OCI-LY7 (cell line): ENCODE measurements at places on chromosomes 12 and 14.

- DNase-seq = no peak
These were observed 77.0 kb downstream of the STON2 start for GRCh38 chr14:81323093-81323492.

DNA sequence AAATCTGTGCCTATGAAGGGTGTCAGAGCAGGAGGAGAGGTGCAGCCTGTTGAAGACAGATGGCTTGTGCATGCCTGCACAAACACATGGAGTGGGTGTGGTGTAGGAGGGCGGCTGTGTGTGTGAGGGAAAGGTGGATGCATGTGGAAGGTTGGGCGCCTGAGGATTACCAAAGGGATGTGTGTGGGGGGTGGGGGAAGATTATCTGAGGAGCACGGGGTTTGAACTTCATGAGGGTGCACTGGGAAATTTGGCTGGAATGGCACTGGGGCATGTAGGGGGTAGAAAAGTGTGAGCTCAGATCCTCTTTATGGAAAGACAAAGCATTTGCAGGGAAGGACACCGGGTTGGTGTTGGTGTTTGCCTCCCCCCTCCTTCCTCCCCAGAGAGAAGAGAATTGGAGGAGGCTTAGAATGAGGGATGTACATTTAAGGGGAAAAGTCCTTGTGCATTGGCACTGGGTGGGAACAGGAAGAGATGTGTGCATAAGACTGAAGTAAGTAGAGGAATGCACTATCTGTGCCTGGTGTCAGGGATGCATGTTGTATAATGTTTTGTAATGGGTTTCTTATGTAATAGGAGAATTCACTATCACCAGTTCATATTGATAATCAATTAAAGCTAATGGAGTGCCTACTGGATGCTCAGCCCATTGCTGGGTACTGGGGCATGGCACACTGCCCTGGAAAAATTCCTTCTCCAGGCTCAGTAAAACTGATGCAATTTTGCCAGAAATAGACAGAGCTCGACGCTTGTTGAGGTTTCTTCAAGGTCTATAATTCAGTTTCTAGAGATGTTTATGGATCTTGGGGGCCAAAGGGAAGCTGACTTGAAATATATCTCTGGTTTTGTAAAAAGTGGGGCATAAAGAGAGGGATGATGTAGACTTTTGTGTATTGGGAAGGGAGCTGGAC is 3.0 kb downstream of the NTF3 start:
- no peak for DNase-seq

GRCh38 chr12:4891866-4892265 is 17.8 kb upstream of the KCNA1 start:
- no peak for DNase-seq

DNA sequence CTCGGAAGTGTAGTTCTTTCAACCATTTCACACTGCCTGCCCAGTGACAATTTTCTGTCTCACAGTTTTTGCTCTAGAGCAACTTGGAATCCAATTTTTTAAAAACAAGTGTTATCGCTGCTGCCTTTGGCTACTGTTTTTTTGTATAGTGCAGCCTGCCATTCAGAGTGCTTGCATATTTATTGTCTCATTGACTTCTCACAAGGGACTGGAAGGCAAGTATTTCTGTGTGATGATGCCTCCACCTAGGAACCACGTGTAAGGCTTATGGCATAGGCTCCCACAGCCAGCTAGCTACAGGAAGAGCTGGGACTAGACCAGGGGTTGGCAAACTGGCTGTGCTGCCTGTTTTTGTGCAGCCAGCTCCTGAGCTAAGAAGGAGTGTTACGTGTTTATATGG is 903 bp downstream of the PARPBP start:
- peak; percentile 51 for DNase-seq

DNA sequence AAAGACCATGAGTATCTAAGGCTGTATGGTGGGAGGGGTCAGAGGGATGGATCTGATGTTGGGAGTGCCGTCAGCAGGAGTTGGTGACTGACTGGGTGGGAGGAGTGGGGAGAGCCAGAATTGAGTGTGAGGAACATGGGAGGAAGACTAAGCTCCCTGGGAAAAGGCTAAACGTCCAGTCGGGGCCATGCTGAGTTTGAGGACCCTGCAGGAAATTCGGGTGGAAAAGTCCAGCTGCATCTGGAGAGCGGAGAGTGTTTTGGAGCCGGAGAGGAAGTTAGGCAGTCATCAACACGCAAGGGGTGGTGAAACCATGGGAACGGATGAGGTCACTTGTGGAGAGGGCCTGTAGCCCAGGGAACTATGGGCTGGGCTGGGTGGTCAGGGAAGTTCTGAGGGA is 60.9 kb downstream of the ELK3 start:
- DNase-seq = no peak

DNA sequence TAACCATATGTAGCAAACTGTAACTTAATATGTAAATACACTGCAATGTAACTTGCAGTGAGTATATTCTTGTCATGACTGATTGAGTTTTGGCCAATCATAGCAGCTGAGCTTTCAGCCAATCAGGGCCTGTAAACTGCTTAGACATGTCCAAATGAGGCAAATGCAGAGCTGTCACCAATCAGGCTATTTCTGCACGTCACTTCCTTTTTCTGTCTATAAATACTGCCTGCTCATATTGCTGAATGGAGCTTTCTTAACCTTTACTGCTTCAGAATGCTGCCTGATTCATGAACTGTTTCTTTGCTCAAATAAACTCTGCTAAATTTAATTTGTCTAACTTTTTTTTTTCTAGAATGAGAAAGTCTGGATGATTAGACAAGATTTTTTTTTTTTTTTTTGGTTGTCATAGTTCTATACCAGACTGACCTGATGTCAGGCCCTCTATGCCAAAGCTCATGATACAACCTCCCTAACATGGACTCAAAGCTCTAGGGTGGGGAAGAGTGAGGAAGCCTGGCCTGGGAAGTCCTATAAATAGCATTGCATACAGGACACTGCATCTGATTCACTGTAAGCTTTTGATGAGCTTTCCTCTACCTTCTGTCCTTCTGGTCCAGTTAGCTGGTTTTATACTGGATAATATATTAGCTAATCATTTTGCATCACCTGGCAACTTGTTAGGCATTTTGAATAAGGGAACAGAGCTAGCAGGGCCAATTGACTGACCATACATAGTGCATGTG is 12.0 kb downstream of the MGP start:
- peak; percentile 48 for DNase-seq

GRCh38 chr12:104122298-104122697 is 15.7 kb downstream of the NFYB start:
- DNase-seq = no peak

GRCh38 chr14:52013984-52014600 is 24.7 kb downstream of the RTRAF start:
- DNase-seq = peak; percentile 15

- peak; percentile 7 for DNase-seq
These were observed 54.7 kb upstream of the FKBP4 start for GRCh38 chr12:2739832-2740641.

- DNase-seq = no peak
These were observed 131.1 kb downstream of the PRKCH start for GRCh38 chr14:61452452-61452851.

DNA sequence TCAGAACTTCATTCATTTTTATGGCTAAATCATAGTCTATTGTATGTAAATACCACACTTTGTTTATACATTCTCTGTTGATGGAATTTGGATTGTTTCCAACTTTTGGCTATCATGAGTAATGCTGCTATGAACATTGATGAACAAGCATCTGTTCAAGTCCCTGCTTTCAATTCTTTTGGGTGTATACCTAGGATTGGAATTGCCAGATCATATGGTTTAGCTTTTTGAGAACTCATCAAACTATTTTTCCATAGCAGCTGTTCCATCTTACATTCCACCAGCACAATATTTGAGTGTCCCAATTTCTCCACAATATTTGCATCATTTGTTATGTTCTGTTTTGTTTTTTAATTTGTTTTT is 52.3 kb upstream of the CCND2 start:
- no peak for DNase-seq

DNA sequence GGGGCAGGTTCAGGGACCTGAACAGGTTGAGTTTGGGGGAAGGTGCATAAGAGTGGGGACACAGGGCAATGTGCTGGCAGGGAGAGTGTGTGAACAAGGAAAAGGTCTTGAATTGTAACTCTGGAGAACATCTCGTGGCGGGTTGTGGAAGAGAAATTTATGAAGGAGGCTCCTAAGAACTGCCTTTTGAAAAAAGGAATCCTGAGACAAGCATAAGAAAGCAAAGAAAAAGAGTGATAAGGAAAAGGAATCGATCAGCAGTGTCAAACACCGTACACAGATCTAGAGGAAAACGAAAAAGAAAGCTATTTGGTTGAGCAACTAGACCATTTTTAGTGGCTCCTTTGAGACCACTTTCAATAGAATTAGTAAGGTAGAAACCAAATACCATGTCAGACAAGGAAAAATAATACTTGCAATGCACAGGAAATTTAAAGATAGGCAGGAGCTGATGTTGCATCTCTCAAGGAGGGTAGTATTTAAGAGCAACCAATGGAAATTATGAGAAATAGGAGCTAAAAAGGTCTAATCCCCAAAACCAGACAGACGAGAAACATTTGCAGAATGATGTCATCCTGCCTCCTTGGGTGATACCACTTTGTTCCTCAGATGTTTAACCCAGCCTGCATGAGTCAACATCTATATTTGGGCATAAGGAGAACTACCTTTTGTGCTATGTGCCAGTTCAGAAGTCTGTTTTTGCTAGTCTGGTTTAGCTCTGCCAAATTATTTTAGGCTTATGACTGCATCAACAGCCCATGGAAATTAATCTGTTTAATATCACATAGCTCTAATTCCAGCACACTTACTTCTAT is 64.5 kb upstream of the STK38L start:
- DNase-seq = no peak

DNA sequence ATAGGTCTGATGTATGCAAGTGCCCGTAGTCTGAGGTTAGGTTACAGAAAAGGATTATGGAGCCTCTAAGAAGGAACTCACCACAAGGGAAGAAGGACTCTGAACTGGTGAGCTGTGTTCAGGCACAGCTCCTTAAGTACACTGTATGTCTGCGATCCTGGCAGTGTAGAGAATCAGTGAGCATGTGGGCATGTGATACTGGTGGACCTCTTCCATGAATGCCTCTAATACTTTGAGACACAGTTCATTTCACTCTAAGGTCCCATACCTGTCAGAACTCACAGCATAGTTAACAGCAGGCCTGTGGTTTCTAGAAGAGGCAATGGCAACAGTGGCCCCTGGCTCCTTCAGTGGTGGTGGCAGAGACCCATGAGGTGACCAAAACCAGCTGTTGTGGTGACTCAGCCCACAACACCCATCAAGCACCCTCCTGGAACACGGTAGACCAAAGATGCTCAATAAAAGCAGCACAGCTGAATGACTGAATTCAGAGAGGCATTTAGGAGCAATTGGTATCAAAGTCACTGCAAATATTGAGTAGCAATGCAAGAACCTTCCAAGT is 6.9 kb upstream of the OR6J1 start:
- DNase-seq = peak; percentile 47

GRCh38 chr12:114841557-114842251 is 157.7 kb upstream of the TBX3 start:
- DNase-seq = no peak

DNA sequence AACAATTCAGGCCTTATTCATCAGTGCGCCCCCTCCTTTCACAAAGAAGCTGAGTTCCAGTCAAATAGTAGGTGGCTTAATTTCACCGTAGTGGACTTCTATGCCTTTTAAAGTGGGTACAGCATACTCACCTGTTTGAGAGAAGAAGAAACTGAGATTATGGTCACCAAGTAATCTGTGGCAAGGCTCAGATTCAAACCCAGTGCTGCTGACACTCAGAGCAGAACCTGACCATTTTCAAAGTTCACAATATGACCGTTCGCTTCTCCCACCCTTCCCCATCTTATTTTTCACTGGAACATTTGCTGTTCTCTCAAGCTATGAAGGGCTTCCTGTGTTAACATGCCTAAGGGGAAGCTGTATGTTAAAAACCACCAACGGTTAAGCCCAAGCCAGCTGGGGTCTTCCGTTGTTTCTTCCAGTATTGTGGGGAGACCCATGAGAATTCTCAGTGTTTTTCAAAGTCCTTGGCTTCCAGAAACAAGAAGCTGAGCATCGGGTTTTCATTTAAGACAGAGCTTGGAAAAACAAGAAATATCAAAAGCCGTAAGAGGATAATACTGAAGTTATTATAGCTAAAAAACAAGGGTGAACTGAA is 6.1 kb upstream of the PSMA6 start:
- DNase-seq = peak; percentile 72

DNA sequence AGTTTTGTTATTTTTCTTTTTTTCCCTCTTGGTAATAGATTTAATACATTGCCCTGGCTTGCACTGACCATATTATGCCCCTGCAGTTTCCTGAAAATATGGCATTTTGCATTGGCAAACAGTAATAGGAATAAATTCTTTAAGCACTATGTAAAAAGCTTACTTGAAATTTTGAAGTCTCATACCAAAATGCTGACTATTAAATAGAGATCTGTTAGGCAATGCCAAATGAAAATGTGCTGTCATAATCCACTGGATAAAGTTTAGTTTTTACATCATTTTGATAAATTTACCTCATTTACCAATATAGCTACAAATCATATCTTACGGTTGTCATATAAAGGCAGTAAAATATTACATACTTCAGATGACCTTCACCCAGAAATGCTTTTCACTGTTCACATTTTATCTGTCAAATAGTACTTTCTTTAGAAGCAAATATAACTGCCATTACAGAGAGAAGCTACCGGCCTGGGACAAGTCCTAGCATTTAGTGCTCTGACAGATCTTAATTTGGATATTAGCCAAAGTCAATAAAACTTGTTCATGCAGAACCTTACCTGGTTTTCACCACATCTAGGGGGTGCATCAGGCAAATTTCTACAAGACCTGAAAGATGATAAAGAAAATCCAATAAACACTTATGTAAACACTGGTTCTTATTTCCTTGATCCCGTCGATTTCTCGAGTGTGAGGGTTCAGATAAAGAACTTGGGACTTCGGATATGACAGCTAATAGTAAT is 212.9 kb downstream of the PAX9 start:
- DNase-seq = no peak

- no peak for DNase-seq
These were observed 490.9 kb upstream of the TBX3 start for GRCh38 chr12:115174920-115175319.

- DNase-seq = no peak
These were observed 99.7 kb upstream of the PLEKHG7 start for GRCh38 chr12:92602930-92603623.

- no peak for DNase-seq
These were observed 72.9 kb upstream of the ELK3 start for GRCh38 chr12:96121271-96121711.
